Naive thymus-derived CD4-positive, alpha-beta T cell (primary cell): ENCODE measurements at places on chromosomes 5 and 9.

- no peak for DNase-seq
These were observed 101.6 kb upstream of the APC start for GRCh38 chr5:112635771-112636731.

- no peak for DNase-seq
These were observed 154.0 kb downstream of the WDR70 start for GRCh38 chr5:37532976-37533740.

GRCh38 chr5:177507596-177508220 lies 1.9 kb downstream of the DOK3 start:
- no peak for DNase-seq

DNA sequence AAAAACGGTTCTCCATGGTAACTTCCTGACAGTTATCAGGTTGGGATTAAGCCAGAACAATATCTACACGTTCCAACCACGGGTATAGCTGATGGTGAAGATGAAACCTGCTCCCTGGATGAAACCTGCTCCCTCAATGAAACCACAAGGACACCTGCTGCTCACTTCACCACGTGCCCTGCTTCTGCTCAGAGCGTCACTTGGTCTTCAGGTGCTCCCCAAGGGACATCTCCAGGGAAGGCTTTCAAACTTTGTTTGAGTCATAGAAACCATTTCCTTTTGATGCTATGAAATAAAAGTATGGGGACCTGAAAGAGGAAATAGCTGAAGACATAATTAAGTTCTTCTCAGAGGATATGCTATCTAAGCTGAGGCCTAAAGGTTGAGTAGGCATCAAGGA lies 242.4 kb downstream of the MED10 start:
- DNase-seq: no peak

- DNase-seq: no peak
These were observed 387.9 kb downstream of the MAT2B start for GRCh38 chr5:163893281-163893680.

DNA sequence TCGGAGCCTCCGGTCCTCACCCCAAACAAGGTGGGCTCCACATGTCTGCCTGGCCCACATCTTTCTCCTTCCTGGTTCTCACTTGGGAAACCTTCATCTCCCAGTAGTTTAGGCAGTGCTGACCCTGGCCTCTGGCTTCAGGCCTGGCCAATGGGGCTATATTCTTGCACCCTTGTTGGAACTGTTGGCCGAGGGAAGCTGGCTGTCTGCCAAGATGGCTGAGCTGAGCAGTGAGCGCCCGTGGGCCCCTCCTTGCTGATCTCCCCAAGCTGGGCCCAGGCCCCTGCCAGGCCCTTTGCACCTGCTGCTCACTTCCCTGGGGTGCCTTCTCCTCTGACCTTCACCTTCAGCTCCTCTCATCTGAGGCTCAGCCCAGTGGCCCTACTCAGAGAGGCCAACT lies 31.3 kb downstream of the TSPAN17 start:
- no peak for DNase-seq

- DNase-seq: no peak
These were observed 997 bp upstream of the RNF130 start for GRCh38 chr5:180072556-180072955.

GRCh38 chr5:122155546-122155945 lies 26.2 kb downstream of the ZNF474 start:
- no peak for DNase-seq

- DNase-seq: no peak
These were observed 45.3 kb downstream of the MAP1B start for GRCh38 chr5:72152545-72152944.

DNA sequence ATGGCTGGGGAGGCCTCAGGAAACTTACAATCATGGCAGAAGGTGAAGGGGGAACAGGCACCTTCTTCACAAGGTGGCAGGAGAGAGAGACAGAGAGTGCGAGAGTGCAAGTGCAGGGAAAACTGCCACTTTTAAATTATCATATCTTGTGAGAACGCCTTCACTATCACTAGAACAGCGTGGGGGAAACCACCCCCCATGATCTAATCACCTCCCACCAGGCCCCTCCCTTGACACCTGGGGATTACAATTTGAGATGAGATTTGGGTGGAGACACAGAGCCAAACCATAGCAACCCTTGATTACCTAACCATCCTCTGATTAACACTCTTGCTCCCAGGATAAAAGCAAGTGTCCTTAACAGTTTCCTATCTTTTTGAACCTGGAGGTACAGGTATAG lies 21.1 kb downstream of the ADAMTS19 start:
- no peak for DNase-seq

DNA sequence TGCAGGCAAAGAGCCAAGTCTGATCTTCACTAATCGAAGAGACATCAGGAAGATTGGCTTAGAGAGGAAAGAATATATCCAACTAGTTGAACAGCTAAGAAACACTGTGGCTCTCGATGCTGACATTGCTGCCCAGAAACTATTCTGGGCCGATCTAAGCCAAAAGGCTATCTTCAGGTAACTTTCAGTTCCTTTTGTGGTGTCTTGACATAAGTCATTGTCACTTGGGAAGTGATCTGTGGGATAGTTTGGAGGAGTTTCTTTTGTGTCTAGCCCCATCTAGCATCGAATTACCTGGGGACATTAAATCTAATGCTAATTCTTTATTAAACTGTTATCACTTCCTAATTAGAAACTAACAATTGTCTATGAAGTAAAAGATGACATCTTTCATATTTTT lies 24.0 kb downstream of the VLDLR start:
- DNase-seq: no peak

- DNase-seq: no peak
These were observed 79.7 kb upstream of the FCN2 start for GRCh38 chr9:134800791-134801339.

DNA sequence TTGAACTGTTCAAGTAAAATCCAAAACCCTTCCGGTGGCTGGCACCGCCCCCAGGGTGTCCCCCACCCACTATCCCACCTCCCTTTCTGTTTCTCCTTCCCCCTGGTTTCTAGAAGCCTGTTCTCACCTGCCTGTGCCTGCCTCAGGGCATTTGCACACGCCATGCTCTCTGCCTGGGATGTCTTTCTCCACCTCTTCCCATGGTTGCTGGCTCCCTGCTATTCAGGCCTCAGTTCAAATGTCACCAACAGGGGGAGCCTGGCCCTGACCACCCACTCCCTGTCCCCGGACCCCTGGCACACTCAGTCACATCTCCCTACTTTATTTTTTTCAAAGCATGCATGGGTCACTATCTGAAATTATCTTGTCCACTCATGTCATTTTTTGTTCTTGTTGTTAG lies 39.9 kb upstream of the EEIG1 start:
- DNase-seq: no peak

GRCh38 chr5:73883646-73884045 lies 257.6 kb downstream of the ARHGEF28 start:
- no peak for DNase-seq

GRCh38 chr9:79657891-79658290 lies 86.1 kb downstream of the TLE4 start:
- no peak for DNase-seq

DNA sequence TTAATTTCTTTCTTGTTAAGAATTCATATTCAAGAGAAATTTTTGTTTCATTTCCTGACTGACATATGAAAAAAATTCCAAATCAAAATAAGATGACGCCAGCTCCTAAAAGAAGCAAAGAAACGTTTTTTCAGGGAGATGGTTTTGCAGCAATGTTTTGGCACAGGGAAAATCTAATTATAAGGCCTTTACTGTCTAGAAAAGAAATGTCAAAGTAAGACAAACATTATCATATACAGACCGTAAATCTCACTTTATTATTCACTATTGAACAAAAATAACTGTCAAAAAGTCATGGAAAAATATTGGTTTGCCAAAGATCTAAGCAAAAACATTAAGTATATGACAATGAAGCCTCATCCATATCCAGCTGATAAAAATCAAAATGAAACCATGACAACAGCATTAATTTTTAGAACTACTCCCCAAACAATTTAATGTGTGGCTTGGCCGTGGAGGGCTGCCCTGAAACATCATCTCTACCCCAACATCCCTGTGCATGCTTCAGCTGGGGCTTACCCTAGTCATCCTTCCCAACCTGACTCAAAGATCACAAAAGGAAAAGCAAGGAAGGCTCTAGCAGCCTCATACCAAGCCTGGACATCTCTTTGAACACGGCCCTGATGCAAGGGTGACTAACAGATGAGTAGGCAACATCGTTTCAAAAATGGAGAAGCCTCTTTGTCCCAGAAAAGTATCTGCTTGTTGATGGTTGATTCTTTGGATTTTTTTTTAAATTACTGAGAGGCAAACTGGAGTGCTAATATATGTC lies 95.6 kb downstream of the ARSB start:
- DNase-seq: no peak
